GOT3 (cell line): ENCODE measurements at places on chromosomes 1 and 21.

GRCh38 chr1:17113963-17114362, 5.3 kb downstream of the PADI2 start:
- no peak for DNase-seq

GRCh38 chr1:95388031-95388430, 154.0 kb downstream of the RWDD3 start:
- no peak for DNase-seq

GRCh38 chr1:159199901-159200300, 4.8 kb upstream of the ACKR1 start:
- no peak for DNase-seq

- no peak for DNase-seq
Observed at GRCh38 chr1:180566026-180566425, 7.3 kb downstream of the OVAAL start.

DNA sequence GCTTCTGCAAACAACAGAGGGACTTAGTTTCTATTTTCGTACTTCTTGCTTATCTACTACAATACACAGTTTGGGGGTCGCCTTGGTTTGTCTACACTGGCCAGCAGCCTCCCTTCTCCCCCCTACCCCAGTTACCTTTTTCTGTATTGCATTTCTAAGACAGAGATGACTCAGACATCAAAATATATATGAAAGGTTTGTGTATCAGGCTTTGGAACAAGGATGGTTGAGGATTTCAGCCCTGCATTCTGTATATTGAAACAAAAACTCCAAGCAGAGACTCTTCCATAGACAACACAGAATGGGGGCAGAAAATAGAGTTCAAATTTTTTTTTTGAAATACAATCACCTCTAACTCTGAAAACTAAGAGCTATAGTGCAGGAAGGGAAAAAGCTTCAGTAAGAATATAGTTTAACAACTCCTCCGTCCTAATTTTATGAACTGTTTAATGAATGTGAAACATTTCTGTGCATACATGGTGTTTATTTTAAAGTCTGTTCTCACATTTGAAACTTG, 1.9 kb downstream of the SAMD13 start:
- DNase-seq: no peak

GRCh38 chr1:241447031-241447644, 72.4 kb downstream of the FH start:
- no peak for DNase-seq

GRCh38 chr1:209154912-209155311, 428.6 kb upstream of the CAMK1G start:
- DNase-seq: no peak

DNA sequence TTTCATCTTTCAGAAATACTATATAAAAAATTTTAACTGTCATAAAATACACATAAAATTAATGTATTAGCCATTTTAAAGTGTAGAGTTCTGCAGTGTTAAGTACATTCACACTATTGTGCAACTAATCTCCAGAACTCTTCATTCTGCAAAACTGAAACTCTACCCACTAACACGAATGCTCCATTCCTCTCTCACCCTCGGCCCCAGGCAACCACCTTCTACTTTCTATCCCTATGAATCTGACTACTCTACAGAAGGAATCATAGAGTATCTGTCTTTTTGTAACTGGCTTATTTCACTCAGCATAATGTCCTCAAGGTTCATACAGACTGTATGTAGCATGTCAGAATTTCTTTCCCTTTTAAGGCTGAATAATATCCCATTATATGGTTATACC, 43.4 kb downstream of the LTN1 start:
- DNase-seq: no peak

GRCh38 chr1:192812420-192813209, 3.8 kb downstream of the RGS2 start:
- DNase-seq: no peak

- no peak for DNase-seq
Observed at GRCh38 chr1:115567431-115567830, 74.3 kb upstream of the VANGL1 start.

GRCh38 chr1:35319988-35320713, 51.6 kb downstream of the ZMYM4 start:
- DNase-seq: no peak
